ENCODE measurements at places on chromosomes 4 and X. TPM values are rescaled to one million over a fixed set of nuclear protein-coding genes. Genes with fewer than 3 reads are reported as not detected.

Gene COL4A5
- 90.6 TPM for total RNA-seq

Gene PF4V1
- 0.57 TPM for total RNA-seq

Gene VCX
- not detected for total RNA-seq

Gene ARHGAP4
- 1.1 TPM for total RNA-seq

Gene STPG2
- under 0.01 TPM for total RNA-seq

Gene RENBP
- 6.6 TPM for total RNA-seq

Gene RTL5
- total RNA-seq = 2.4 TPM

Gene LIN54
- 30.2 TPM for total RNA-seq

Gene FMR1NB
- not detected for total RNA-seq

Gene ATP1B4
- not detected for total RNA-seq
